ENCODE measurements at places on chromosomes 2 and 18. TPM values are rescaled to one million over a fixed set of nuclear protein-coding genes. Genes with fewer than 3 reads are reported as not detected.

Gene TP53I3
- 17.2 TPM for total RNA-seq

Gene PFN4
- total RNA-seq, result 1.6 TPM

Gene SEPTIN10
- total RNA-seq, result 91.7 TPM

Gene NR4A2
- 12.2 TPM for total RNA-seq

Gene CYP27A1
- 3.4 TPM for total RNA-seq

Gene C1GALT1C1L
- not detected for total RNA-seq

Gene B3GNT7
- total RNA-seq, result 1.3 TPM

Gene RGPD4
- not detected for total RNA-seq

Gene PTPN2
- total RNA-seq, result 123 TPM

Gene CDK15
- total RNA-seq, result not detected

Gene PNO1
- 7.2 TPM for total RNA-seq

Gene THSD7B
- total RNA-seq, result 31.3 TPM

Gene FBXO41
- 28.8 TPM for total RNA-seq

Gene BABAM2
- total RNA-seq, result 26.3 TPM

Gene INPP5D
- 8.5 TPM for total RNA-seq

Gene SERPINB10
- not detected for total RNA-seq

Gene LRP1B
- total RNA-seq, result 117 TPM

Gene CDH20
- total RNA-seq, result 5.9 TPM

Gene GCG
- not detected for total RNA-seq

Gene RIT2
- total RNA-seq, result 30.0 TPM

Gene CLEC4F
- total RNA-seq, result not detected

Gene MREG
- 2.8 TPM for total RNA-seq

Gene RFX8
- not detected for total RNA-seq

Gene CCL20
- total RNA-seq, result not detected

Gene POTEC
- total RNA-seq, result 0.31 TPM

Gene HNMT
- 54.1 TPM for total RNA-seq

Gene CD8B
- total RNA-seq, result not detected

Gene UGT1A8
- not detected for total RNA-seq

Gene ATP5F1A
- total RNA-seq, result 649 TPM

Gene DUSP2
- 4.4 TPM for total RNA-seq

Gene CRYBA2
- not detected for total RNA-seq

Gene TTC31
- 23.8 TPM for total RNA-seq

Gene MOCOS
- total RNA-seq, result 0.31 TPM

Gene CEBPZ
- total RNA-seq, result 49.5 TPM

Gene PLEKHB2
- total RNA-seq, result 110 TPM

Gene ACOXL
- not detected for total RNA-seq

Gene KIAA2012
- 1.9 TPM for total RNA-seq

Gene PCARE
- not detected for total RNA-seq

Gene FSIP2
- total RNA-seq, result 11.0 TPM

Gene SOX11
- total RNA-seq, result 417 TPM

Gene KCNIP3
- total RNA-seq, result 15.3 TPM

Gene PARD6G
- total RNA-seq, result 11.6 TPM

Gene MOGAT1
- not detected for total RNA-seq

Gene MAP3K19
- 1.6 TPM for total RNA-seq

Gene UPP2
- total RNA-seq, result 3.1 TPM

Gene HYCC2
- 68.5 TPM for total RNA-seq

Gene RPRM
- total RNA-seq, result 71.7 TPM

Gene DQX1
- not detected for total RNA-seq

Gene DUSP28
- total RNA-seq, result 6.3 TPM

Gene SLC23A3
- total RNA-seq, result 0.63 TPM

Gene TMEFF2
- total RNA-seq, result 36.0 TPM

All from parietal lobe (tissue), 2 donors.